ENCODE measurements at places on chromosomes 1 and 21. TPM values are rescaled to one million over a fixed set of nuclear protein-coding genes. Genes with fewer than 3 reads are reported as not detected.

Gene FOXD3
- 0.07 TPM for polyA plus RNA-seq

Gene STUM
- polyA plus RNA-seq: 2.6 TPM

- DNase-seq: peak; percentile 86
These were observed 202.0 kb downstream of the USH2A start for GRCh38 chr1:216221260-216221700.

Gene PLA2G2F
- 0.37 TPM for polyA plus RNA-seq

DNA sequence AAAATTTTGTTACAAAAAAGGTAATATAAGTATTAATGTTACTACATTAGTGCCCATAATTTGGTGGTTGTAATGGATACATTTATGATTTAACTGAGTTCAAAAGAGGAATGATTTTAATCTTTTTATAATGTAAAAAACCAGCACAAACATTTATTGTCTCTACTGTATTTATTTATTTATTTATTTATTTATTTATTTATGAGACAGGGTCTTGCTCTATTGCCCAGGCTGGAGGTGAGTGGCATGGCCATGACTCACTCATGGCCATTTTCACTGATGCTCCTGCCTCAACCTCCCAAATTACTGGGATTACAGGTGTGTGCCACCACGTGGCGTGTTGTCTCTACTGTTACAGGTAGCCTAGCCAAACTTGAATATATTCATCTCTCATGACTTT is 21.9 kb downstream of the SPEN start:
- no peak for DNase-seq

DNA sequence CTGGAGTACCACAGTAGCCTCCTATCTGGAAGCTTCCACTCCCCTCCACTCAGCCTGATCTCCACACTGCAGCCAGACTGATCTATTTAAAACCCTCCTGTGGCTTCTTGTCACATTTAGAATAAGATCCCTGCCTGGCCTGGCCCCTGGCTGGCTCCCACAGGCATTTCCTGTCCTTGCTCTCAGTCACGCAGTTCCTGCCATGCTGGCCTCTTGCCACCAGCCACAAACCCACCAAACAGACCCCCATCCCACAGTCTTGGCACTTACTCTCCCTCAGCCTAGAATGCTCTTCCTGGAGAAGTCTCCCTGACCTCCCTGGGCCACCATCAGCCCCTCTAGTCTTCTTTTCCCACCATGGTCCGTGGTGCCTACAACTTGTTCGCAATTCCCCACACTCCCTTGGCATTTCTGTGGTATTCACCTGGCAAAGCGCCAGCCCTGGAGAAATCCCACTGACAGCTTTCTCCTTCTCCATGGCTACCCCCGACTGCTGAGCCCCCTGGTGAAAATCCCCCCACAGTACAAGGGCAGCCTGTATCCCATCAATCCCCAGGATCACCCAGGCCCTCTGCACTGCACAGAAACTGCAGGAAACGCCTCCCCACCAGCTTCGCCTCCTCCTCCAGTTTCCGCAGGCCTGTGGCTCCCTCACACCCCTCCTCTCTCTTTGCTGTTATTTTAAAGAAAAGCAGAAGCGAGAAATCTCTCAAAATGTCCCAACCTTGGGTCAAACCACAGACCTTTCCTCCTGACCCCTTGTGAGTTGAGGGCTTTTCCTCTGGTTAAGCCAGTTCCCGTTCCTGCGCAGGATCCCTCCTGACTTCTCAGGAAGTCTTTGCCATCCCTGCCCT is 94.5 kb downstream of the SYT2 start:
- no peak for DNase-seq

DNA sequence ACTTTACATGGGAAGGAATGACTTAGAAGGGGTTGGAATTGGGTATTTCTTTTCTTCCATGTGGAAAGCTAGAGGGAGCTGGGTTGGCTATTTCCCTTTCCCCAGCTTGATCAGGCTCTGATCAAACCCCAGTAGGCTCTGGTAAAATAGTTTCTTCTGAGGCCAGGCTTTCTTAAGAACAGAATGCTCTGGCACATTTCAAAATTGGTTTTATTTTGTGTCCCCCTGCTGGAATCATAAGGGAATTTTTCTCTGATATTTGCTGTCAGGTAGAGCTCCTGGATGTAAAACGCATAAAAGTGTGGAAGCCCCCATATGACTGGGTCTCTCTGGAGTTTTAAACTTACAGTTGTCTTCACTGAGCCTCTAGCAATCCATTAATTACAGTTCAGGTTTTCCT is 17.1 kb upstream of the APOBEC4 start:
- DNase-seq: no peak

Gene BEST4
- 0.96 TPM for polyA plus RNA-seq

Gene TTLL7
- 6.3 TPM for polyA plus RNA-seq

DNA sequence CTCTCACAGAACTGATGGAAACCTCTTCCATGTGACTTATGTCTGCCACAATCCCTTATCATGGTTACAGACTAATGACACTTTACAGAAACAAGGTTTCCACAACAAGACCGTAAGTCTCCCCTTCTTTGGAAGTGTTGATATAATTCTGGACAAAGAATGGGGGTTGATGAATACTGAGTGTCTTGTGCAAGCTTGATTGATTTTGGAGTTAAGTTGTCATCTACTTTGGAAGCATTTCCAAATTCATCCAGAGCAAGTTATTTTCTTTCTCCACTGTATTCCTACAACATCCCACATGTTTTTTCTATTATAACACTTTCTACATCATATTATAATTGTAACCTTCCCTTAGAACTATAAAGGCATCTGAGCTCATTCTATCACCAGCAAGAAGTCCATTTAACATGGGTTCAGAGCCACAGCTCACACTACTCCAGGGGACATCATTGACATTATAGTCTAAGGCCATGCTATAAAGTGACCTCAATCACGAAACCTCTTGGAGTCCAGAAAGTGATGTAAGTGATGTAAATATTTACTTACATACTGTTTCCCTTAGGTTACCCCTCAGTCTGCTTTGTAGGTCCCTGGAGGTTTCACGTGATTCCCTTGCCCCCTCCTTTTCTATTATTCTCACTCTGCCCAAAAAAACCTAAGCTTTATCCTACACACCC is 125.7 kb upstream of the PBX1 start:
- DNase-seq: no peak

DNA sequence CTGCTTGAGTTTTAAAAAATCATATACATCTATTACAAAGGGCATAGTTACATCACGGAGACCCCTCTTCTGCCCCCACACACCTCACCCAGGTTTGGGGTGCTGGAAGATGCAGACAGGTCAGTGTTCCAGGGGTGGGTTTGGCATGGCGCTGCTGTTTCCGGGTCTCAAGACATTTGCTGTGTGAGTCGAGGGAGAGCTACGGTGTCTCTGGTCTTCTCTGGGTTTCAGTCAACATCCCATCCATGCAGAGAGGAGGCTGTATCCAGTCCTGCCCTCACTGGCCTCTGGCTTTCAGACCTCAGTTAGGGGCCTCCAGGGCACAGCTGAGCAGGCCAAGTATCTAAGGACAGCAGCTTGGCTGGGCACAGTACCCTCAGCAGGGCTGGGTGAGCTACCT is 28.6 kb upstream of the DISP3 start:
- no peak for DNase-seq

- DNase-seq: peak; percentile 30
These were observed 6.6 kb upstream of the ZNF669 start for GRCh38 chr1:247110627-247111258.

Gene TCEANC2
- 9.4 TPM for polyA plus RNA-seq

GRCh38 chr1:6508154-6508815 is 16.8 kb upstream of the PLEKHG5 start:
- no peak for DNase-seq

Gene PRUNE1
- polyA plus RNA-seq: 47.6 TPM

Gene XCL1
- polyA plus RNA-seq: not detected
